ENCODE measurements at places on chromosomes 3 and 15.

DNA sequence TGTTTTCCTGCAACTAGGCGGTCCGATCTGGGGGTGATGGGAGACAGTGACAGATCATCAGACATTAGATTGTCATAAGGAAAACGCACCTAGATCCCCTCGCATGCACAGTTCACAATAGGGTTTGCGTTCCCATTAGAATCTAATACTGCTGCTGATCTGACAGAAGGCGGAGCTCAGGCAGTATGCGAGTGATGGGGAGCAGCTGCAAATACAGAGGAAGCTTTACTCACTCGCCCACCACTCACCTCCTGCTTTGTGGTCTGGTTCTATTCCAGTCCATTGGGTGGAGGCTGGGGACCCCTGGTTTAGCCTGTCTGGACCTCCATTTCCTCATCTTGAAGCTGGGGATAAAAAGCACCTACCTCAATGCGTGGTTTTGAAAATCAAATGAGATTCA is 437.5 kb upstream of the PROK2 start:
- no peak for DNase-seq

- no peak for DNase-seq
Measured at GRCh38 chr3:58324391-58325390, 8.0 kb upstream of the PXK start.

DNA sequence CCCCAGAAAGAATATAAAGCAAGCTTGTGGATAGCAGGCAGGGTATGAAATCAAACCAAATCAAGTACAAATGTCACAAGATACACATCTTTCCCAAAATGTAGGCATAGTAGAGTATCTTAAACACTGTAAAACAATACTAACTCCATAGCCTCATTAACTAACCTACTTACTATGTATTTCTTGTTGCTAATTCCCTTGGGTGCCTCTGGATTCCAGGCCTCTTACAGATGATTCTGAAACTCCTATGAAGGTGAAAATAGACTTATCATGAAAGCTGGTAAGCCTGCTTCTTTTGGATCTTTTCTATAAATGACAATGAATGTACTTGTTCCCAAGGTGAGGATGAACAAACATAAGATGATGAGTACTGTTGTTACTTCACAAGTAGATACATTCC is 93.8 kb downstream of the FRMD5 start:
- DNase-seq, result no peak

GRCh38 chr15:59736181-59736580 is 47.1 kb upstream of the BNIP2 start:
- no peak for DNase-seq

- no peak for DNase-seq
Measured at GRCh38 chr3:125121246-125122010, 65.6 kb upstream of the HEG1 start.
